ENCODE measurements at places on chromosomes 5 and 9. TPM values are rescaled to one million over a fixed set of nuclear protein-coding genes. Genes with fewer than 3 reads are reported as not detected.

Gene MOB3B
- 16.5 TPM for total RNA-seq

Gene MARCOL
- total RNA-seq = not detected

GRCh38 chr5:68711293-68712200 lies 382.3 kb upstream of the SLC30A5 start:
- no peak for DNase-seq

DNA sequence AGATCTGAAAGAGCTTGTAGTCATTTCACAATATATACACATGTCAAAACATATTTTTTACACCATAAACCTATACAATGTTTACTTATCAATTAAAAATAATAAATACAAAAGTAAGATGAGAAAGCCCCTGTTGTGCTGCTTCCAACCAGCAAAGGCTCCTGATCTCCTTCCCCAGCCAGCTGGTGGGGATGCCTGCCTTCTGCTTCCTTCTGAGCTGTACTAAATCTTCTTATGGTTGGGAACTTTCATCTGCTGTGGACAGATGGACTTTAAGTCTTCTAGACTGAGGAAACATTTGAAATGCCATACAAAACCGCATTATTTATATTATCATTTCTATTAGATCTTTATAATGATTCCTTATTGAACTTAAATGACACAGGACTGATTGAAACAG lies 745.3 kb upstream of the CHD1 start:
- DNase-seq = no peak

DNA sequence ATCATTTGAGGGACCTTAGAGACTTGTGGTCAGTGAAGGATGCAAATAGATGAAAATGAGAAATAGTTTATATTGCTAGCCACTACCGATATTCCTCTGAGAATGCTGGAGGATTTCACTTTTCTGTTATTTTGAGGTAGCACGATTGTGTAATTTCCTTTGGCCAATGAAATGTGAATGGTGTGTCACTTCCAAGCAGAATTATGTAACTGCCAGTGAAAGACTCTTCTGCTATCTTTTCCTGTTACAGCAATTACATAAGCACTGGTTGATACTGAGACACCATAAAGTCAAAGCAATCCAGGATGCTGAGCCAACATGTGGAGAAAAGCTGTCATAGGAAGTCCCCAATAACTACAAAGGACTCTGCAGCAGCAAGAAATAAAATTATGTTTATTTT lies 3.6 kb upstream of the PCDHA2 start:
- no peak for DNase-seq

DNA sequence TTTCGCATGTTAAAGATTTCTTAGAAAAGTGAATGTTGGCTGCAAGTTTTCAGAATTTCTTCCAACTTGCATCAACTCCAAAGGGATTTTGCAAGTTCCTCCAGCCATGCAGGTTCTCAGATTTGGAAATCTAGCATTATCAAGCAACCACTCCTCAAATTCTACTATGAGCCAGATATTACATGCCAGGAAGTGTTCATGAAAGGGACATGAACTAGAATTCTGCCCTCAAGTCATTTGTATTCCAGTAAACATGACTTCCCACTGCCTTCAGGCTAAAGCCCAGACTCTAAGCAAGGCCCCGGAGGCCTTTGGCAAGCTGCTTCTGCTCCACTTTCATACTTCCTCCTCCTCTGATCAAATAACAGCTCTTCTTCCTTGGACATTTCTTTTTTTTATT lies 111.3 kb upstream of the PAPPA start:
- no peak for DNase-seq

GRCh38 chr9:111108946-111109345 lies 70.7 kb upstream of the LPAR1 start:
- no peak for DNase-seq

- DNase-seq = peak; percentile 90
Observed at GRCh38 chr5:42951293-42951840, 88.8 kb downstream of the ANXA2R start.

Gene ZDHHC11
- total RNA-seq = 23.5 TPM

DNA sequence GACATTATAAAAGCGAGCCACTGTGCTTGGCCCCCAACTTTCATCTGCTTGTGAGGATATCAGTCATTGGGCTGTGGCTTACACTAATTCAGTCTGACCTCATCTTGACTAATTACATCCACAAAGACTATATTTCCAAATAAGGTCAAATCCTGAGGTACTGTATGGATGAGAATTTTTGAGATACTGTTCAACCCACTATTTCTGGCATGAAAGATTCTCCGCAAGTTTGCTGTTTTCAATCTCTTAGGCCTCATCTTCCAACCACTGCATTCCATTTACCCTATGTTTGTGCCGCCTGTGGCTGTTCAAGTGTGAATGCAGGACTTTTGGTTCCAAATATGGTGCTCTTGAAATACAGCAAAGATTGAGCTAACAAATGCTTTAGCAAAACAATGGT lies 400.9 kb upstream of the SGCD start:
- DNase-seq = no peak

Gene SERF1B
- total RNA-seq = 30.3 TPM

Gene GABRP
- 6.8 TPM for total RNA-seq

DNA sequence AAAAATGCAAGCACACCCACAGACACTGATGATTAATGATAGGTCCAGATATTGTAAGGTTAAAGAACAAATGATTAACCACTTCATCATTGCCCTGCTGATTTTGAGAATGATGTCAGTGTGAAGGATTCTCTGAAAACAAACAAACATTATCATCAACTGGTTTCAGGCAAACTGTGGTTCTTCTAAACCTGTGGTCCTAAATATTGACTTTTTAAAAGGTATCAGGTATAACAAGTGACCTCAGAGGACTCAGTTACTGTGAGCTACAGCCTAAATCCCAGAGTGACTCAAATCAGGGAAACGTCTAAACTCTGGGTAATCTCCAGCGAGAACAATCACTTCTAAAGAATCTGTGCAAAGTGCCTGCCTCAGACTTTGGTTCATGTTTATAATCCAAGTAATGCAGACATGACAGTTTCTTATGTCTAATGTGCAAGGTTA lies 172.3 kb upstream of the CDH6 start:
- DNase-seq = no peak

GRCh38 chr5:152649609-152650008 lies 244.5 kb upstream of the NMUR2 start:
- no peak for DNase-seq

Gene WDR31
- total RNA-seq = 1.3 TPM

GRCh38 chr9:111131211-111131610 lies 92.9 kb upstream of the LPAR1 start:
- DNase-seq = no peak

GRCh38 chr9:37295796-37296195 lies 126.7 kb upstream of the GRHPR start:
- no peak for DNase-seq

DNA sequence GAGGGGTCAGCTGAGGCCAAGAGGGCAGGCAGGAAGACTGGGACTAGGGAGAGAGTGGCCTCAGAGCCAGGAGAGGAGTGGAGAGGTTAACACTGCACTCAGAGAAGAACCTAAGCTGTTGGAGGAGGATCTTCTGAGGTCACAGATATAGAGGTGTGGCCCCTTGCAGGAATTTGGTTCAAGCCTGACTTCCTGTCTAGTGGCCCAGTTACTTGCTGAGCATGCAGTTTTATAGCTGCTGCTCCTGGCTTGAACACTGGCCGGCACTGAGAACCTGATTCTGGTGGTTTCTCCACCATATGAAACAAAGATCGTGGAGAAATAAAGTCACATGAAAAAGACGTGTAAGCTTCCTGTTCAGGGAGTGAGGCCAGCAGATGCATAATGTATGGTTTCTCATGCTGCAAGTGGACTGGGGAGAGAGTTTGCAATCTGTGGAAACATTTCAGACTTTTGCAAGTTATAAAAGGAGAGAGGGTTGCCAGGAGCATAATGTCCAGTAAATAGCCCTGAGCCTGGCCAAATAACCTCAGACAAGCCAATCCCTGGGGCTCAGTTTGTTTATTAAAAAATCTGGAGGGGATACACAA lies 82.6 kb downstream of the GALNT10 start:
- no peak for DNase-seq

Gene LIFR
- total RNA-seq = 70.6 TPM

GRCh38 chr9:28956116-28956880 lies 1383.0 kb upstream of the C9orf72 start:
- no peak for DNase-seq

DNA sequence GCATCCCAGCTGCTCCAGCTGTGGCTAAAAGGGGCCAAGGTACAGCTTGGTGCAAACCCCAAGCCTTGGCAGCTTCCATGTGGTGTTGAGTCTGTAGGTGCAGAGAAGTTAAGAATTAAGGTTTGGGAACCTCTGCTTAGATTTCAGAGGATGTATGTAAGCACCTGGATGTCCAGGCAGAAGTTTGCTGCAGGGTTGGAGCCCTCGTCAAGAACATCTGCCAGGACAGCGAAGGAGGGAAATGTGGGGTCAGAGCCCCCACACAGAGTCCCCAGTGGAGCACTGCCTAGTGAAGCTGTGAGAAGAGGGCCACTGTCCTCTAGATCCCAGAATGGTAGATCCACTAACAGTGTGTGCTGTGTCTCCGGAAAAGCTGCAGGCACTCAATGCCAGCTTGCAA lies 236.2 kb upstream of the ADRA1B start:
- no peak for DNase-seq

Gene PCDHA3
- not detected for total RNA-seq

Gene PHYHD1
- 50.0 TPM for total RNA-seq

- no peak for DNase-seq
Observed at GRCh38 chr5:169221519-169221918, 79.4 kb downstream of the SLIT3 start.

Gene LSM11
- 5.6 TPM for total RNA-seq

GRCh38 chr5:30759731-30760130 lies 433.8 kb upstream of the CDH6 start:
- DNase-seq = no peak

DNA sequence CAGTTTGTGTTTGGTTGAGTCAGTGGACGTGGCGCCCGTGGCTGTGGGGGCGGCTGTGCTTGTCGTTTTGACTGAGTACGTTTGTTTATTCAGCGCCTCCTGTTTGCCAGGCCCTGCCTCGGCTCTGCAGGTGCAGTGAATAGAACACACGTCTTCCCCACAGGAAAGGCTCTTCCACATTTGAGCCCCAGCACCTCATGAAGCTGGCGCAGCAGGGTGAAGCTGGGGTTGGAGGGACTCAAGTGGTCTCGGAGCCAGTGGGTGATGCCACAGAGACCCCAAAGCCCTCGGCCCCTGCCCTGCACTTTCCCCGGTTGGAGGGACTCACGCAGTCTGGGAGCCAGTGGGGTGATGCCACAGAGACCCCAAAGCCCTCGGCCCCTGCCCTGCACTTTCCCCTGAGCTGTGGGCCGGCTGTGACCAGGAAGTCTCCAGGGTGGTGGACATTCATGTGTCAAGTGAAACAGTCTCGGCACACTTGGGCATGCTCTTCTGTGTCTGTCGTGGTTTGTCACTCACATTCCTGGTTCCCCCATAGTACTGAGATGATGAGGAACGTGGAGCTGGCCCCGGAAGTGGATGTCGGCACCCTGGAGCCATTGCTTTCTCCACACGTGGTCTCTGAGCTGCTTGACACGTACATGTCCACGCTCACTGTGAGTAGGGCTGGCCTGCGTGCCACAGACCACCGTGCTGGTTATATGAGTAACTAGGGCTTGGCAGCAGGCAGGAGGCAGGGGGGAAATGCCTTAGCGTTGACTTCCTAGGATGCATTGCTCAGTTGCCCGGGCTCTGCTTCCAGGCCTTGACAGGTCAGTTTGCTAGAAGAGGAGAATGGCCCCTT lies 13.6 kb downstream of the EXOC3 start:
- no peak for DNase-seq

GRCh38 chr5:40928886-40929448 lies 19.7 kb downstream of the C7 start:
- no peak for DNase-seq

DNA sequence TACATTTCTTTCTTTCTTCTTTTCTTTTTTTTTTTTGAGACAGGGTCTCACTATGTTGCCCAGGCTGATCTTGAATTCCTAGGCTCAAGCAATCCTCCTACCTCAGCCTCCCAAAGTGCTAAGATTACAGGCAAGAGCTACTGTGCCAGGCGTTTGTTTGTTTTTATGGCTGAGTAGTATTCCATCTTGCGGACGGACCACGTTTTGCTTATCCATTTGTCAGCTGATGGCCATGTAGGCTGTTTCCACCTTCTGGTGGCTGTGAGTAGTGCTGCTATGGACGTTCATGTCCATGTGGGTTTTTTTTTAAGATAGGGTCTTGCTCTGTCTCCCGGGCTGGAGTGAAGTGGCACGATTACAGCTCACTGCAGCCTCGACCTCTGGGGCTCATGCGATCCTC lies 2.5 kb downstream of the DOK3 start:
- no peak for DNase-seq

DNA sequence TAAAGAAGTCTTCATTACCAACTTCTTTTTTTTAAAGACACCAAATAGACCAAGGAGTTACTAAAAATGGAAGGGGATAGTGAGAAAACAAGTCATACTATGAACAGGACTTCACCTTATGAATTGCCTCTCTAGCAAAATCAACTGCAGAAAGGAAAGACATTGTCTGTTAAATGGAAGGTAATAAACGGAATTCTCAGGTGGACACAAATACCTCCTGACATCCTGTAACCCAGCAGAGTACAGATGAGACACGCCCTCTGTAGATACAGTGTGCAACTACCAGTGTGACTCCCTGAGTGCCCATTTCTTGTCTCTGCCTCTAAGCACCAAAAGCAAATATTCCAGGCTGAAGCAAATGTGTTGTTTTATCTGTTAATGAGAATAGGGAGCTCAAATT lies 12.2 kb upstream of the PLPP1 start:
- DNase-seq = no peak

DNA sequence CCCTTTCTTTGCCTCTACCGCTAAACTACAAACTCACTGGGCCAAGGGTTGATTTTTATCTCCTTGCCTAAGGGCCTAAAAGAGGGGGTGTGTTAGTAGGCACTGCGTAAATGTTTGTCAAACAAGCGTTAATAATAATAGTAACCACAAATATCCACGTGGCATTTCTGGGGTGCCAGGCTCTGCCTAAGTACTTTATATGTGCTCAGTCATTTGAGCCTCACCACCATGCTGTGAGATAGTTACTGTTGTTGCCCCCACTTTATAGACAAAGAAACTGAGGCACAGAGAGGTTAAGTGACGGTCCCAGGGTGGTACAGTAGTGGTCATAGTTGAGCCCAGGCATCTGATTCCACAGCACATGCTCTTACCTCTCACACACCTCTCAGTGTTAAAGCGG lies 52.4 kb downstream of the ERGIC1 start:
- no peak for DNase-seq

DNA sequence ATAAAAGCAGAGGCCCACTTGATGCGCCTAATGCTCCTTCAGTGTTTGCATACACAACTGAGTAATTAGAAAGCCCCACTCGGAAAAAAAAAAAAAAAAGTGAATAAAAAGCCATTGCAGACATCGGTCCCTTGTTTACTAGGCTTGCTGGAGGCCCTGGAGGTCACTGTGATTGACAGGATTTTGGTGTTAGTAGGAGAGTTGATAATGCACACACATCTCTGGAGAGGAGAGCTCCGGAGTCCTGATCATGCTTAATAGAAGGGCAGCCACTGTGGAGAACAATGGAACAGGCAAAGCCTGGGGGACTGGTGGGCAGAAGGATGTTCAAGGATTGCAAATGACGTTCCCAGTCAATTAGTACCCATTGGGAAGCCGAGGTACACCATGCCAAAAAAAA lies 152.5 kb downstream of the EFNA5 start:
- DNase-seq = no peak

Gene HACD4
- 2.5 TPM for total RNA-seq

GRCh38 chr5:175657593-175658271 lies at the start of gene HRH2:
HRH2 (plus strand) TSS chr5:175658071; CDS start chr5:175683234, 25,163 bp downstream.
- no peak for DNase-seq

All from lower leg skin (tissue), 4 donors.